ENCODE measurements at places on chromosomes 3 and 15. TPM values are rescaled to one million over a fixed set of nuclear protein-coding genes. Genes with fewer than 3 reads are reported as not detected.

Gene ZPLD1
- not detected for total RNA-seq

DNA sequence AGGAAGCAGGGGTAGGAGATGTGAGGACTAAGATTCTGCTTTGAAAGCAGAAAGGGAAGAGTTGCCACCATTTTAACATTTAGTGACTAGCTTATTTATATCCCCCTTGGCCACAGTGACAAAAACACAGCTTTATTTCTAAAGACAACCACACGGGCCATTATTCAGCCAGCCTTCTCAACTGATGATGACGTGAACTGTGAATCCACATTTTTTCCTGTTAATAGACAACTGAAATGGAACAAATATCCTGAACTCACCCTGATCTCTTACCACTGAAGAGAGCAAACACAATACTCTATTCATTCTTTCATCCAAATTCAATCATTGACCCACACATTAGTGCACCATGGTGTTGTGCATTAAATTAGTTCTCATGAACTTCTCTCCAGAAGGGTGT is 145.1 kb downstream of the TNIK start:
- no peak for DNase-seq

DNA sequence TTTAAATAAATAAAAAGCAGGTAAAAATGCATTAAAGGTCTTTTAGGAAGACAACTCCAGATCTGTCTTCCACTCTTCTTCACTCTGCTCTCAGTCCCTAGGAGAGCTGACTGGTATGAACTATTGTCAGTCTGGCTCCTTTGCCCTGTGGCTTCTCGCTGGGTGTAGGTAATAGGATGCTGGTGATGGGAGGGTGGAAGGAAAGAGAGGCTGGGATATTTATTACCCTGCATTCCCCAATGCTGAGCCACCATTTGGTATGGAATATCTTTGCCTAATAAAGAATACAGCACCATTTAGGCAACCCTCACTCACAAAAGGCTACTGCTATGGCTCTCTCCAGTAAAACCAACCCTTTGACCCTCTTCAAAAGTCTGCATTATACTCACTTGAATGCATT is 326.9 kb downstream of the CNTN3 start:
- DNase-seq: no peak

GRCh38 chr15:62344806-62345539 is 179.9 kb upstream of the C2CD4B start:
- no peak for DNase-seq

Gene MCTP2
- 4.5 TPM for total RNA-seq

Gene DCUN1D1
- total RNA-seq: 52.6 TPM

GRCh38 chr3:11989383-11990038 is 14.7 kb upstream of the SYN2 start:
- DNase-seq: no peak

Gene ITIH1
- total RNA-seq: not detected
